ENCODE measurements at places on chromosomes 4 and X. TPM values are rescaled to one million over a fixed set of nuclear protein-coding genes. Genes with fewer than 3 reads are reported as not detected.

Gene PAGE2
- not detected for total RNA-seq

Gene ADRA2C
- 1.5 TPM for total RNA-seq

Gene HPSE
- 0.29 TPM for total RNA-seq

Gene P2RY8
- under 0.01 TPM for total RNA-seq

Gene GPRIN3
- total RNA-seq: under 0.01 TPM

Gene MAGEA9B
- not detected for total RNA-seq

Gene AR
- 4.7 TPM for total RNA-seq

Gene CABS1
- total RNA-seq: not detected

GRCh38 chr4:26860922-26861433 lies 337 bp downstream of the STIM2 start:
- peak overlapping the region; percentile 48 for H3K27ac ChIP-seq
- H3K4me3 ChIP-seq: peak overlapping the region; percentile 87
- H3K4me1 ChIP-seq: peaks cover 26% of the 10 kb centered on the region
- H3K36me3 ChIP-seq: no peaks in the 10 kb centered on the region

DNA sequence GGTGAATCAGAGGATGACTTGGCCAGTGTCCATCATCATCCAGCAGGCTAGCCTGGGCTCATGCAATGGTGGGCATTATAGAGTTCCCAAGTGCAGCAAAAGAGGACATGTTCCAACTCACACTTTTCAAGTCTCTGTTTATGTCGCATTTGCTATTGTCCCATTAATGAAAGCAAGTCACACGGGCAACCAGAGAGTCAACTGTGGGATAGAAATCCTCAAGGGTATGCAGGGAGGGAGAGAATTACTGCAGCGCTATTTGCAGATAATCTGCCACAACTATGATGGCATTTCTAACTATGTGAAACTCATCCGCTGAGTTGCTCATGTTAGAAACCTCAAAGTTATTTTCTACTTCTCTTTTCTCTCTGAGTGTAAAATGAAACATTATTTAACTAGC lies 78.5 kb upstream of the TAB3 start:
- no peaks in the 10 kb centered on the region for H3K36me3 ChIP-seq
- no peak for DNase-seq
- H3K4me1 ChIP-seq: no peaks in the 10 kb centered on the region
- H3K27ac ChIP-seq: no peak overlapping the region

- peaks cover 2% of the 10 kb centered on the region for H3K36me3 ChIP-seq
- no peak for DNase-seq
- H3K27ac ChIP-seq: no peak overlapping the region
- no peaks in the 10 kb centered on the region for H3K27me3 ChIP-seq
- no peaks in the 10 kb centered on the region for H3K4me1 ChIP-seq
Observed at GRCh38 chrX:54029529-54030143, 14.6 kb downstream of the PHF8 start.
